ENCODE measurements at places on chromosomes 1 and 21.

GRCh38 chr1:43329995-43330751 lies 7.4 kb upstream of the MPL start:
- DNase-seq = peak; percentile 79

DNA sequence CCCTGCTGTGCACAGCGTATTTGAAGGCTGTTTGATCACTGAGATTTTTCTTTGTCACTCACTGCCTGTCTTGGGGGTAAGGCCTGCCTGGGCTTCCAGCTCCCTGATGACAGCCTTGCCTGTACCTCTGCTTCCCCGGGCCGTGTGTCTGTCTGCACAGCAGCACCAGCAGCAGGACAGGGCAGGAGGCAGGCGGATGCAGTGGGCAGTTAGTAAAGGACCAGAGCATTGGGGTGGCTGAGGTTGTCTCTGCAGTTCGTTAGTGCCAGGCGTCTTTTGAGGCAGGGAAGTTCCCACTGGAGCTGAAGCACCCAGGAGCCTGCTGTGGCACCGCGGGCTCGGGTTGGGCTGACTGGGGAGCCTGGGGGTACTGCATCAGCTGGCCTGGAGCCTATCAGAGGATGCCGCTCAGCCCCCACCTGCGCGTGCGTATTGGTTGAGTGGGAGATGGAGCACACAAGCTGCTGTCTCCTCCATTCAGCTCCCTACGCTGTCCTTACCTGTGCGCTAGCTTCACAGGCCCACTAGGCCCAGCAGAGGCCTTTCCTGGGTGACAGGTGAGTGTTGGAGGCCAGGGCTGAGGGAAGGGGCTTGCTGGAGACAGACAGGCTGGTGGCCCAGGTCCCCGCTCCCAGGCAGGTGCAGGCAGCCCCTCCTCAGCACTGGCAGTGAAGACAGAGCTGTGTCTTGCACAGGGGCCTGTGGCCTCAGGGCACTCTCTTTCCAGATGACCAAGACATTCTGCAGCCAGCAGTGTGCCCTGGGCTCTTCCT lies 28.2 kb downstream of the SNAP47 start:
- no peak for DNase-seq

- no peak for DNase-seq
Measured at GRCh38 chr1:235275223-235275622, 52.8 kb downstream of the ARID4B start.

DNA sequence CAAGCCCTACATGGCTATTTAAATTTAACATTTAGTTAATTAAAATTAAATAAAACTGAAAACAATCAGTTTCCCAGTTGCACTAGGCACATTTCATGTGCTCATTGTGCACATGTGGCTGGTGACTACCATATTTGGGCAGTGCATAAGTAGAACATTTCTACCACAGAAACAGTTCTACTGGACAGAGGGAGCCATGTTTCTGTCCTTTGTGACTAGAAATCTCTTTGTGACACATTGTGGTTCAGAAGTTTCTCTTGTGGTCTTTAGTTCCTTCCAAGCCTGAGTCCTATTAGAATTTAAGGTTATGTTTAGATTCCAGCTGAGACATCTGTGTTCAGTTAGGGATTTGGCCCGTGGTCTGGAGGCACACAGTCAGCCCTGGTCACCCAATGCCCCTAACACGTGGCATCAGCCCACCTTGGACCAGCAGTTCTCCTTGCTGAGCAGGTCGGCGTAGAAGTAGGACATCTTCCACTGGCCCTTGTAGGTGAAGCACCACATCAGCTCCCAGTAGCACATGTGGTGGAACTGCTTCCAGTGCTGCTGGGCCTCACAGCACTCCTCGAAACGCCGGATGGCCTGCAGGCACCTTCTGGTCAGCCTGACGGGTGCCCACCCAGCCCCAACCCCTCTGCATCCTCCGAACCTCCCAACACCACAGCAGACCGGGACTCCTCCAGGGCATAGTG lies 29.1 kb downstream of the TTC39A start:
- no peak for DNase-seq

DNA sequence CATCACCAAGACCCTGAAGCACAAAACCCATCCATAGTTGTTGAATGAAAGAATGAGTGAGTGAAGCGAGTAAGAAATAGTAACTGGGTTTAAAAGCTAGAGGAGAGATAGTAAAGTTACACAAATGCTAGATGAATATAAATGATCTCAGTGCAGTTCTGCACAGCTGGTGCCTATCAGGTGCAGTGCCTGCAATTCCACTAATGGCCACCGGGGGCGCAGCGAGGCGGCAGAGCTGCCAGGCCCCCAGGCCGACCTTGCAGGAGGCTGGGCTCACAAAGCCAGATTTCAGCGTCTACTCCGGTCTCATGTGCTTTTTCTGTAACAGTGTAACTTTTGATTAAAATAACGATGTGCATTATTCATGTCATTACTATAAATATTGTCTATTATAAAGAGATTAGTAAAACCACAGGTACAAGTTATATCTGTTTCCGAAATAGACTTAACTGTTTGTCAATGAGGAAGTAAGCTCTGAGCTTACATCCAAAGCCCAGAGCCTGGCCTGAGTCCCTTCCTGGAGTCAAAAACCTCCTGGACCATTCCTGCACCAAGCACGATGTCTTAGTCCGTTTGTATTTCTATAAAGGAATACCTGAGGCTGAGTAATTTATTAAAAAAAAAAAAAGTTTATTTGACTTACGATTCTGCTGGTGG lies 477.6 kb downstream of the NPHP4 start:
- peak; percentile 7 for DNase-seq

GRCh38 chr1:223707256-223708000 lies 4.9 kb upstream of the CAPN2 start:
- DNase-seq = peak; percentile 99

GRCh38 chr1:172167796-172168596 lies 252.5 kb upstream of the C1orf105 start:
- DNase-seq = peak; percentile 54

- no peak for DNase-seq
Measured at GRCh38 chr1:21955058-21955457, 17.9 kb upstream of the HSPG2 start.

DNA sequence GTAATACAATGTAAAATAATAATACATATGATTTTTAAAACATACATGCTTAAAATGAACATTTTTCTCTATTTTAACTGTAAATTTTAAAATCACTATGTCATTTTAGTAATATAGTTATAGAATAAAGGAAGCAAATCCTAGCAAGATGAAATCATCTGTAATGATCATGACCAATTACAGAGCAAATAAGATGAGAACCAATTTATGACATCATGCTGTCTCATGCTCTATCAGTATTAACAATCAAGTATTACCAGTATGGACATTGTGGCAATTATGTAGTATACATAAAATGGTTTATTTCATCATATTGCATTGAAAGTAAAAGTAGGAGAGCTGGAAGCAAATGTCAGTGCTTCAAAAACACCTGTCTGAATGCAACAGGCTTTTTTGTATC lies 255.0 kb downstream of the VAV3 start:
- no peak for DNase-seq

- DNase-seq = peak; percentile 16
Measured at GRCh38 chr1:110087812-110088738, 17.6 kb upstream of the ALX3 start.

DNA sequence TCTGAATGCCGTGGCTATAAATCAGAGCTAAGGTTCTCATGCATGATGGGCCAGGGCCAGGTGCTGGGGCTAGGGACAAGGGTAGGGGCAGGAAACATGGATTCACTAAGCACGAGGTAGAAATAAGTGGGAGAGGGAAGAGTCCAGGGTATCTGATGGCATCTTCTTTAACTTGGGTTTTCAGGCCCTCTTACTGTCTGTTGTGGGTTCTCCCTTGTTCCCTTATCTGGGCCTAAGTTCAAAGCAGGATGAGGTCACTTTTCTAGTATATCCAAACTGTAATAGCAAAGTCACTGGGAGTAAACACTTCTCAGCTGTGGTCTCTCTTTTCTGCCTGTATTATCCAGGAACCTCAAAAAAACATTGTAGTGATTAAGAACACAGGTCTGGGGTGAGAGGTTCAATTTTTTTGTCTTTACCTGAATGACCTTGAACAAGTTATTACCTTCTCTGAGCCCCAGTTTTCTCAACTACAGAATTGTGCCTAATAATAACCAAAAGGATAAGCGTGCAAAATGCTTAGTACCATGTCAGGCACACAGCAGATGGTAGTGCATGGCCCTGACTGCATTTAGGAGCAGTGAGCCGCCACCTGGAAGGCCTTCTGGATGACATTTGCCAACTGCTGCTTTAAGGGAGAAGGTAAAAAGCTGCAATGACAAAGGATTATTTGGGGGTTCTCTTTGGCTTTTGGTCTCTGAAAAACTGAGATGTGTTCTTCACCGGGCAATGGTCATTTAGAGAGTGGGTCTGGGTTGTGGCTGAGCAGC lies 53.6 kb upstream of the A3GALT2 start:
- DNase-seq = no peak

GRCh38 chr1:97849345-97850340 lies 71.2 kb downstream of the DPYD start:
- peak; percentile 57 for DNase-seq

DNA sequence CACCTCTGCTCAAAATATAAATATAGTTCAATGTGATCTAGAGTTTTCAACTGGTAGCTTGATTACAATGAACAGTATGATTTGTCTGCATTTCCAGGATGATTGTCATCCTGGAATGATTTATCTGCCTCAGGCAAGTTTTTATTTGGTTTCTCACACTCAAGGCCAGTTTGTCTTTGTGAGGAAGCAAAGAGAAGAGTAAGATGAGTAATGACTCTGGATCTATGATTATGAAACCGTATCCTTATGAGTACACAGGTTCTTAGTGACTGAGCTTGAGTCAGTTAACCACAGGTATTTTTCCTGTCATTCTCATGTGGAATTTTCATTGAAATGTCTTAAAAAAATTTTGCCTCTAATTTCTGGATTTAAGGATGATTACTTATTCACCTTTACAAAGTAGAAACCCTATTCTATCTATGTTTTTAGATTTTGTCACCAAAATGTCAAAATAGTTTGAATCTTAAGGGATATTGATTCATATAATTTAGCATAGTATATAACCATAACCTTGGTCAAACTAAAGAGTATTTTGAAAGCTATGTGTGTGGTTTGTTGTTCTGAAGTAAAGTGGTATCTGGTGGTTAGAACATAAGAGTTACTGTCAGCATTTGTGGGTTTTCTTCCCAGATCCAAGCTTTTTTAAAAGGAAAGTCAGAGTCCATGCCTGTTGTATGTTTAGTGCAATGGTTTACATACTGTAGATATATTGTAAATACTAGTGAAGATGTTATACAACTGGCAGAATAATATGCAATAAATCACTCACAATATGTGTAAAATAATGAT lies 145.0 kb downstream of the RASAL2 start:
- peak; percentile 99 for DNase-seq

- DNase-seq = no peak
Measured at GRCh38 chr21:33025489-33026442, at the start of gene OLIG2. Gene OLIG2, plus strand, starts transcription at chr21:33025935. Its CDS starts 928 bp downstream, at chr21:33026863.

DNA sequence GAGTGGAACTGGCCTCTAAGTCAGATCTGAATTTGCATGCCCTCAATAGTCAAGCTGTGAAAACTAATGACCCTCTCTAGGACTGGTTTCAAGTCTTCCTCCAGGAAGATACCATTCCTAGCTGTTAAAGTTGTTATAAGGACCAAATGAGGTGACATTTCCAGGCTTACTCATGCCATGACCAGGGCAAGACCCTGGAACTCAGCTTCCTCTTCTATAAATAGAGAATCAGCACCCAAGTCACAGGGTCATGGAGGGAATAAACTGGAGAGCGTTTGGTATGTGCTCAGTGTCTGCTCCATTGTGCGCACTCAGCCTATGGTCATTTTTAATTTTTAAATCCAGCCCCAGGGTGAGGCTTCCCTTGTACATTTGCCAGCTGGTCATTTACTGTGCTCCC lies 2.5 kb downstream of the S100A9 start:
- no peak for DNase-seq

DNA sequence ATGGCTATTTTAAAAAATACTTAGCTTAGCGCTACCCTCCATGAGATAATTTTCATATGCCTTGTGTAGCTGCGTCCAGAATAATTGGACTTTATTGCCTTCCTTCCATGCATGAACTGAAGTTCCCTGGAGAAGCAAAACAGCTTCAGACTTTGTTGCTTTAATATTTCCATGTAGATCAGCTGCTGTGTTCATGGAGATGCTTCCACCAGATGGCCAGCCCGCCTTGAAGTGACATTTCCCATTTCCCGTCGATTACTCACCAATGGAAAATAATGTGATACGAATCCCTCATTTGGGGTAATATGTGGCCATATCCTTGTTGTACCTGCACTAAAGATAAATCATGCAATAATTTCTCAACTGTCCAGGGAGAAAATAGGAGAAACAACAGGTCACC lies 47.4 kb upstream of the CLDN14 start:
- no peak for DNase-seq

- no peak for DNase-seq
Measured at GRCh38 chr1:162716123-162716522, 74.4 kb upstream of the HSD17B7 start.

DNA sequence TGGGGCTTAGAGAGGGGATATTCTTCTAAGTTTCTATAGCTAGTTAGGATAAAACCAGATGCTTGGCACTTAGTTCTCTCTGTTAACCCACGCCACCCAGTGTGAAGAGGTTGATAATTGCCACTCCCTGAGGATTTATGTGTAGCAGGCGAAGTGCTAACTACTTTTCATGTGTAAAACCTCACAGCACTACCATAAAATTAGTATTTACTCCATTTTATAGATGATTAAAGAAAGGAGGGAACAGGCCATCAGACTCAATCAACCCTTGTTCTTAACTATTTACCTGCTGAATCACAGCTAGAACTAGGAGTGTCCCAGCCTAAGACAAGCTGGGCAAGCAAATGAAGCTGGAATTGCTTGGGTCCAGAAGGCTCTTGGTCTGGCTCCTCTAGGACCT lies 8.9 kb downstream of the LIN28A start:
- no peak for DNase-seq

GRCh38 chr1:25519624-25520023 lies 23.8 kb upstream of the LDLRAP1 start:
- no peak for DNase-seq

DNA sequence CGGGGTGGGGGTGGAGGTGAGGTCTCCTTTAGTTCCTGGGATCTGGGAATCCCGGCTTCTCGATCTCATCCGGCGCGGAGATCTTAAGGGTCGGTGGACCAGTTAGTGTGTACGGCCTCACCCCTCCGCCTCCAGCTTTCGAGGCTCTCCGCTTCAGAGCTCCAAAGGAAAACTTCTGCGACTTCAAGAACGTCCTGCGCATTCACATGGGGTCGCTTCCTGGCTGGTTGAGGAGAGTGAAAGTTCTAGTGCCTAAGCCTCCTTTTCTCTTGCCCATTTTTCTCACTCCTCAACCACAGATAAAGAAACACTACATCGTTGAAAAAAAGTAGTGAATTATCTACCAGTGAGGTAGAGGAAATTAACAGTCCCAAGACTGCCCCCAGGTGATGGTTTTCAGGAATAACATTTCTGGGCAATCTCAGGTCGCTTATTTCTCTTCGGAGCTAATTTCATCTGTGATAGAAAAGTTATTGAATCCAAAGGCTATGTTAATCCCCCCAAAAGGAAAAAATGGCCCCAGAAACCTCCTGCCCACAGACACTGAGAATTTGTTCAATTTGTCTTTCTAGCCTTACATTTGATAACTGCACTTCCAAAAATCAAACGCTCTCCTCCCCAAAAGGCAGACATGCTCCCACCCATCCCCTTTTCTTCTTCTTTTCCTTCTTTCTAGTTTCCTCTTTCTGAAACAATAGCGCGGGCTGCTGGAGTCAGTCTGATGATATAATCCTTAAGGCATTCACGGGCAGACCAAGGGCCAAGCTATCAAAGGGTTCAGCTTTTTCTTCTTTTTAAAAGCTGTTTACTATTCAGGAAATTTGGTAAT lies 20.6 kb upstream of the TBX15 start:
- DNase-seq = peak; percentile 63

GRCh38 chr1:180566026-180566425 lies 7.3 kb downstream of the OVAAL start:
- DNase-seq = no peak

All from kidney glomerular epithelial cell (primary cell).